SW480 (cell line): ENCODE measurements at places on chromosomes 1 and 21.

- DNase-seq, result no peak
These were observed 97.3 kb downstream of the PSMG1 start for GRCh38 chr21:39085843-39086405.

DNA sequence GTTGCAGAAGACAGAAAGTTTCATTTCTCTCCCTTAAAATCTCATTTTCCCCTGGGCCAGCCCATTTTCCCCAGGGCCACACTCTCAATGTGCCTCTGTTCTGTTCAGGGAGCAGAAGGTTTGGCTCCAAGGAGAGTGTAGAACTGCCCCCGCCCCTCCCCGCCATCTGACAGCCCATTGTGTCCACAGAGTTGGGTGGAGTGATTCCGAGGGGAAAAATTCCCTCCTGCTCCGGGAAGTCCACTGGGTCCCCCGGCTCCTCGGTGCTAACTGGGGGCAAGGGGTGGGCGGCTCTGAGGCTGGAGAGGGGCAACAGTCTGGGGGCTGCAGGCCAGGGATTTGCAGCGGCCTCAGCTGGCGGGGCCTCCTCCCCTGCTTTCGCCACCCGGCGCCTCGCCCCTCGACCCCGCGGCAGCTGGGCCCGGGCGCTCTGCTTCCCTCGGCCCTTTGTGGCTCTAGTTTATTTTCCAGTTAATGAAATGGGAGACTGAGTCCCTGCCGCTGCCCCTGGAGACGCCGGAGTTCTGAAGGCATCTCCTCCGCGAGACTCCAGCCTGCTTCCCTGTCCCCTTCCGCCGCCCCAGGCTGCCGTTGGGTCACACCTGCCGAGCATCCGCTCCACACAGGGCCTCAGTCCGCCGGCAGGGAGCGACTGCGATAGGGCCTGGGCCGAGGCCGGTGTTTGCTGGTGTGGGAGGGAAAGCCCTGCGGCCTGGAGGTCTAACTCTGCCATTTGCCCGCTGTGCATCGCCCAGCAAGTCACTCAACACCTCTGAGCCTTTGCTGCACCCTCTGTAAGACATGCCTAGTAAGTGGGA, 14.7 kb upstream of the KIRREL1 start:
- no peak for DNase-seq

DNA sequence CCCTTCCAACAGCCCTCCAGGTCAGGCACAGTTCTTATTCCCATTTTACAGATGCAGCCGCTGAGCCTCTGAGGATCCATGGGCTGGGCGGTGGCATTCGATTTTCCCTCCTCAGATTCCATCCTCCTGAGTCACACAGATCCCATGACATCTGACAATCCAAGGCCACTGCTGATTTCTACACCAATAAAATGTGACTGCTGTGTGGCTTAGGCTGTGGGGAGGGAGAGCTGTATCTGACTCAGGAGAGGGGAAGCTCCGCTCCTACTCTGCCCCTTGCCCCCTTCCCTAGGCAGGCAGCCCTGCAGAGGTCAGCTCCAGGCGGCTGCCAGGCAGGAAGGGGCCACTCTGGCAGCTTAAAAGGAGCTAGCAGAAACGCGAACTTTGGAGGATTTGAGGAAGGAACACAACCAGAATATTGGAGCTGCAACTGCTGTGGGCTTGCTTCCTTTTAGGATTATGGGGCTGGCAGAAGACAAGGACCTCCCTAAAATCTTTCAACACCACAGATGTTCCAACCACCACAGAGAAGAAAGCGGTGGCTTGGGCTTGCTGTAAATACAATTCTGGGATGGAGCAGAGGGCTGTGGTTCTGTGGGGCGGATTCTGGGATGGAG, 50.0 kb downstream of the MRPL37 start:
- DNase-seq, result peak; percentile 83

DNA sequence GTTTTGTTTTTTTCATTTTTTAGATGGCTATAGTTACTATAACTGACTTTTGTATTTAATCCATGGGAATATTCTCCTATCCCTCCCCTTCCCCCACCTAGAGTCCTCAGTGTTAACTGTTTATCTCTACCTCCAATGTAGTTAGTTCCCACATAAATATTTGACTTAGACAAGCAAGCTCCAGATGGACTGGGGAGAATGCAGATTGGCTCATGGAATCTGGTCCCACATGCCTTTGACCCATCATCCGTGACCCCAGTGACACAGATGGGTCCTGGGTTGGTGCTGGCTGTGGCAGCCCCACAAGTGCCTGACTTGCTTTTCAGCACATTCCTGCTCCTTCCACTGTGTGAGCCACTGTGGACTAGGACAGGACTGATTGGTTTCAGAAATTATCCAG, 41.8 kb downstream of the ATP2B4 start:
- DNase-seq, result no peak

GRCh38 chr1:42206164-42206563, 41.6 kb upstream of the GUCA2A start:
- no peak for DNase-seq

GRCh38 chr1:51570063-51570710, 46.7 kb upstream of the OSBPL9 start:
- DNase-seq, result no peak

DNA sequence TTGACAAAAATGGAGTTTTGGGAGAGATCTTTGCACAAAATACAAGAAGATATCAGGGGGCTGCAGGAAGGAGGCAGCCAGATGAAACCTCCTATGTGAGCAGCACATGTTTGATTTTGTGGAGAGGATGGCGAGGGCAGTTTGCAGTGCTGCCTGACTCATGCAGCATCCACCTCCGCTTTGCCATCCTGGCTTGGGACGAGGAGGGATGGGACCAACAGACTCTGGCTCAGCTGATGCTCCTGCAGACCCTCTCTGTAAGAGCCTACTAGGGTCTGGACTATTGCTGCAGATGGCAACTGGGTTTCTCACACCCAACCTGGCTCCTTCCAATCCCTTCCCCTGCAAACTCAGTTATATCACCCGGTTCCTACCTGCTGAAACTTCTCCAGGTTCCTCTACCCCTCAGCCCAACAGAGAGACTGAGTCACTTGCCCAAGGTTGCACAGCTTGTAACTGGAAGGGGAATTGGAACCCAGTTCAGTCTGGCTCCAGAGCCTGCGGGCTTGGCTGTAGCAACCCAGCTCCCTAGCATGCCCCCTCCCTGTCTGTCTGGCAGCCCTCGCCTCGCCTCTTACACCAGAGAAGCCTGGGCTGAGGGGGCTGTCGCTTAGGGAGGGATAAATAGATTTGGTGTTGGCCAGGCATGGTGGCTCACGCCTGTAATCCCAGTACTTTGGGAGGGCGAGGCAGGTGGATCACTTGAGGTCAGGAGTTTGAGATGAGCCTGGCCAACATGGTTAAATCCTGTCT, 205.8 kb downstream of the PTPRU start:
- no peak for DNase-seq

DNA sequence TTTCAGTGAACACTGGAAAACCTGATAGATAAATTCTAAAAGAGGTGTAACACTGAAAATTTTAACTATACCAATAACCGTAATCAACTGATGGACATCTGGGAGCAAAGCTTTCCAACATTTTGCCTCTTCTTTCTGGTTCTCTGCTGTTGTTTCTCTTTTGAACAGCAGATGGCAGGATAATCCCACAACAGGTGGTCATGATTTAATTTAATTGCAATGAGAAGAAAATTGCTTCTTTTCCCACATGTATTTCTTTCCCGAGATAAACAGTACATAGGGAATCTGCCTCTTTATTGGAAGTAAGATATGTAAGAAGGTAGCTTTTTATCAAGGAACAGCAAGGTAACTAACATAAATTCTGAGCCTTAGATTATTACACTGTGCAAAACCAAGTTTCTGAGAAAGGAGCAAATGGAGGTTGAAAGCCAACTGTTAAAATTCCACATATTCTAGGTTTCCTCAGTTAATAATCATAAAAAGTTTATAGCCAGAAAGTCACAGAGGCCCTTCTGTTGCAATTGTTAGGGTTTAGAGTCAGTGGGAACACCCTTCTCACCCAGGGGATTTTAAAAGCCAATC, 72.9 kb downstream of the RPS6KA1 start:
- DNase-seq, result peak; percentile 51

GRCh38 chr1:86596741-86597290, 49.9 kb downstream of the CLCA4 start:
- DNase-seq, result peak; percentile 18

GRCh38 chr1:3086272-3086974, 17.4 kb downstream of the PRDM16 start:
- DNase-seq, result no peak

DNA sequence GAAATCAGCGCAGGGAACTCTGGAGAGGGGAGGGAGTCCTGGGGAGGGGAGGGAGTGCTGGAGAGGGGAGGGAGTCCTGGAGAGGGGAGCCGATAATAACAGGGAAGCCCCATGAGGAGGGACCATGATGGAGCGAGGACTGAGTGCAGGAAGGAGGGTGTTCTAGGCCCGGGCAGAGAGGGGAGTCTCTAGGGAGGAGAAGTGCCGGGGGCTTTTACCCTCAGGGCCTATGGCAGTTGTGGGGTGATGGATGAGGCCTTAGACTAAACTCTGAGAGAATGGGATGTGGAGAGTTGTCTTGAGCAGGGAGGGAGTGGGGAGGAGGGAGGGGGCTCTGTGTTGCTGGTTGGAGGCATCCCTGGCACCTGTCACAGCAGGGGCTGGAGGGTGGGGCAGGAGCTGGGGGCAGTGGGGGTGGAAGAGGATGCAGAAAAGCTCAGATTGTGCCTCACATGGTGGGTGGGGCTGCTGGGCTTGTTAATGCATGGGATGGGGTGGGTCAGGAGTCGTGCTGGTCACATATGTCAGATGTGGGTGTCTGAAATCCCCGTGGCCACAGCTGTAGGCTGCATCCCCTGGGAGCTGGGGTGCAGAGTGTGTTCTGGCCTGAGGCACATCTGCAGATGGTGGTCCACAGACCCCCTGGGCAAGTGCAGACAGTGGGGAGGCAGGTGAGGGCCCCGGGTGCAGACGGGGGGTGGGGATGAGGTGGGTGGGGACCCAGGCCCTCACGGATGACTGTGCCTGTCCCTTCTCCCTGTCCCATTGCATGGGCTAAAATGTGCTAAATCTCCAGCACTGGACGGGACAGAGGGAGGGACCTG, 88.4 kb upstream of the COL6A1 start:
- no peak for DNase-seq

DNA sequence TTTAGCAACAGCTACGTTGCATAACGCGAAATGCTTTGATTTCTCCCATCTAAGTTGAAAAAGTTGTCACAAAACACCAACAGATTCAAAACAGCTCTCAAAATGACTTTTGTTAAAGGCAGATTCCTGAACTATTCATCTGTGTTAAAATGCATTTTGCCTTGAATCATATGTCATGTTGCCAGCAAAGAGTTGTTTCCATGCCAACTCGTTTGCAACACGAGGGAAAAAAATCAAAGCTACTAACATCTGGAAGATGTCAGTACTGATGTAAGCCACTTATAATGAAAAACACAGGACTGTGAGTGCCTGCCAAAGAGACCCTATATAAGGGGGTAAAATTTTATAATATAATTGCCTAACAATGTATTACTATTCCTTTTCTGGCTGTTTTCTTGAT, 182.7 kb upstream of the PTBP2 start:
- no peak for DNase-seq

GRCh38 chr1:87972811-87973210, 644.1 kb downstream of the LMO4 start:
- DNase-seq, result no peak

GRCh38 chr1:77378723-77379535, 97.1 kb downstream of the AK5 start:
- DNase-seq, result no peak

DNA sequence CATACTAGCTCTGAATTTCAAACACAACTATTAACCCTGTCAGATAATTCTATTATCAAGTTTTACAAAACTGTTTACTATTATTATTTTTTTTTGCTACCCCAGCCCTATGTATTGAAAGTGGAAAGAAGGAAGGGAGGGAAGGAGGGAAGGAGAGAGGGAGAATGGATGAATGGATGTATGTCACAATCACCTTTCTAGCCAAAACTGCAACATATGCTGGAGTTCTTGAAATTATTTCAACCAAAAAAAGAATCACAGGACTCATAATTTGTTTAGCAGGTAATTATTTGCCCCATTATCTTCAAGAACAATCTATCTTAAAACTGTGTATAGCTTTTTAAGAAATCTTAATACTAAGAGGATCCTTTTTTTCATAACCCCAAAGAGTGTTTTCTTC, 5.4 kb downstream of the NRIP1 start:
- DNase-seq, result no peak

GRCh38 chr1:111958851-111959250, 30.6 kb downstream of the KCND3 start:
- DNase-seq, result no peak

- DNase-seq, result no peak
These were observed 49.7 kb downstream of the APP start for GRCh38 chr21:26120828-26121227.

GRCh38 chr1:109425391-109426280, 612 bp downstream of the PSMA5 start:
- peak; percentile 81 for DNase-seq

- no peak for DNase-seq
These were observed 55.4 kb downstream of the ARHGEF10L start for GRCh38 chr1:17594690-17595601.

GRCh38 chr1:33256471-33257206, at the start of gene ZNF362:
Gene ZNF362 (plus strand): TSS chr1:33256492. CDS start chr1:33270575, 14,083 bp downstream.
- DNase-seq, result peak; percentile 63

DNA sequence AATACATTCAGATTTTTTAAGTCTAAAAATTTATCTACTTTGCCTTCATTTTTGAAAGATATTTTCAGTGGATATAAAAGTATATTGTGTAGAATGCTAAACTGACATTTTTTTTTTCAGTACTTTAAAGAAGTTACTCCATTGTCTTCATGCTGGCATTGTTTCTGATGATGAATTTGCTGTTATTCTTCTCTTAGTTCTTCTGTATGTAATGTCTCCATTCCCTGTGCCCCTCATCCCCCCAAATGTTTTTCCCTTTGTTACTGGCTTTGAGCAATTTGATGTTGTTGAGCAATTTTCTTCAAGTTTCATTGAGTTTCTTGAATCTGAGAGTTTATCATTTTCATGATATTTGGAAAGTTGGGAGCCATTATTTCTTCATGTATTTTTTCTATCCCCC, 20.8 kb upstream of the VANGL1 start:
- DNase-seq, result no peak

DNA sequence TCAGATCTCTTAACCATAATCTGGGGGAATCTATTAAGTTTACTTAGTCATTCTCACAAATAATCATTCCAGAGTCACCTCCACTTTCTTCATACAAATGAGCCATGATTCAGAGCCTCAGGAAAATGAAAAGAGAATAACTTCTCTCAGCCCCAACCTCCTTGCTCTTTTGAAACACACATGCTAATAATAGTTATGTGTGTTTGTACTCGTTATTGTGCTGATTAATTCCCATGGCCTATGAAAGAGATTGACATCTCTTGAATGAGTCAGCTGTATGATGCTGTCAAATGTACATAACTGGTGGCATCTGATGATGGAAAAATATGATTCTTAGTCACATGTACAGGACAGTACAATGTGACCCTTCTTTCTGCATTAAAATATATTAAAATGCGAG, 41.5 kb downstream of the DTL start:
- DNase-seq, result no peak

- no peak for DNase-seq
These were observed 76.0 kb downstream of the DOP1B start for GRCh38 chr21:36232641-36233040.

- no peak for DNase-seq
These were observed 208.8 kb downstream of the PLPP3 start for GRCh38 chr1:56370513-56370912.
